Cerebellum (tissue), 4 donors: ENCODE measurements at places on chromosomes 16 and 17.

- no peak for DNase-seq
Observed at GRCh38 chr16:11361701-11362451, 16.6 kb downstream of the RMI2 start.

DNA sequence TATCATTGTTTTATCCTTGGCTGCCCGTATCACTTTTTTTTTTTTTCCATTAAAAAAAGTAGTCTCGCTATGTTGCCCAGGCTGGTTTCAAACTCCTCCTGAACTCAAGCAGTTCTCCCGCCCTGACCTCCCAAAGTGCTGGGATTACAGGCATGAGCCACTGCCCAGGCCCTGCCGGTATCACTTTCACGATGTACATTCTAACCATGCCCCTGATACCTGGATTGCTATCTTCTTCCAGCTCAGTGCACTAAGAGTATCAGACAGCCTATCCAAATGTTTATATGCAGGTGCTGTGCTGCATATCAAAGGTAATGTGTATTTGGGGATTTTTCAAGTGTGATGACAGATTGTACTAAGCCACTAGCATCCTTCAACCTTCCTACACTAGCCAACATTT lies 14.2 kb downstream of the MOSMO start:
- no peak for DNase-seq

GRCh38 chr16:31107465-31107867 lies 720 bp upstream of the BCKDK start:
- no peak for DNase-seq

GRCh38 chr17:70318051-70318450 lies 148.7 kb downstream of the KCNJ2 start:
- no peak for DNase-seq

DNA sequence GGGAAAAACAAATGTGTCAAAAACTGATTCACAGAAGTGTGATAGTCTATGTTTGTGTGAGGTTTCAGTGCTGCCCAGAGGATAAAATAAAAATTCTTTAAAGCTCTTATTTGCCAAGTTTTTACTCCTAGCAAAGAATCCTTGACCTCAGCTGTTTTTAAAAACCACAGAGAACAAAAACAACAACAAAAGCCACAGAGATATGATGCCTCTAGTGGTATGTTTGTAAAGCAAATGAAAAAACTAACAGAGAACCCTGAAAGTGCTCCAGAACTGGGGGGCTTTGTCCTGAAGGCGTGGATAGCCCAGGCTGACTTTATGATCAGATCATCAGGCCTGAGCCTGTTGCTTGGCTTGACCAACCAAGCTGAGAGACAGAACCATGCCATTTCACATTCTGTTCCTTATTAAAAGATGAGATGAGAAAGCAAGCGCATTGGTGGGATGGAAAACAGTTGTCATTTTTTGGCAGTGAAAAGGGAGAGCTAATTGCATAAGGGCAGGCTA lies 411.0 kb downstream of the CPPED1 start:
- DNase-seq: no peak

DNA sequence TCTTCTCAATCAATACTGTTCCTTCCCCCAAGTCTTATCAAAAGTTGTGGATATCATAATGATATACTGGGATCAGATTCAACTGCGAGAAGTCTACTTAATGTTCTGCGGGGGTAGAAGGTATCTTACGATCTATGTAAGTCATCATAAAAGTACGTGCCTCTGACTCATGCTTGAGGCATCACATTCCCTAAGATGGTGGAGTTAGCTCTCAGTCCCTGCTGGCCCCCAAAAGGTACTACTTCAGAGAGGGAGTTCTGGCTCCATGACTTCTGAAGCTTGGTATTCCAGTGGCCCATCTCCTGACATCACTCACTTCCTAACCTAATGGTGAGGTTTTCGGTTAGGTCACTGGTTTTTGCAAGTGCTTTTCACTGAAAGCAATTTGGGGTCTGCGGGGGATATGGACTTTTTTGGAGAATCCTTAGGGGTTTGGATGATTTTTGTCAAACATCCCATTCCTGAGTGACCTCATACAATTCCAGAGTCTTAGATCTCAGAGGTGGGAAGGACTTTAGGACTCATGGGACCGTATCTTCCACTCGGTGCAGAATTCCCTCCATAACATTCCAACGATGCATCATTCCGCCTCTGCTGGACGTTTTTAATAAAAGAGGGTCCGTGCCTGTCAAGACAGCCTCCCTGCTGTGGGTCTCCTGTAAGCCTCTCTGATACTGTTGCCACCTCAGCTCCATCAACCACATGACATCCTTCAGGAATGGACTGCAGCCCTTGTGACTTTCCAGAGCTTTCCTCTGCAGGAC lies 74.3 kb downstream of the DYNLRB2 start:
- no peak for DNase-seq

GRCh38 chr17:29723278-29724047 lies 100.8 kb upstream of the CORO6 start:
- DNase-seq: no peak

DNA sequence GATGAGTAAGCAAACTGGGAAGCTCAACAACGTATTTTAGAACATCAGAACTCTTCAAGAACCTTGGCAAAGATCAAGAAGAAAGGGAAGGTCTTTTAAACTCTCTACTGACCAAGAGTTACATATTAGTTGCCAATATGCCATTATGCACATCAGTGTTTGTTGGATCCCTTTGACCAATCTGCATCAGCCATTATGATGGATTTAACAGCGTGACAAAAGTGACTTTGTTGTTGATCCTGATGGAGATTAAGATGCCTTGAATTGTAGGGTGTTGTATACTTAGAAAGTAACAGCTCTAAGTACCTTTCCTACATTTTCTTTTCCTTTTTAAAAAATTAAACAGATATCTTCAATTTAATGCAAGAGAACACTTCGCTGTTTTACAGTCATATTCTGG lies 108.5 kb downstream of the CA4 start:
- no peak for DNase-seq

DNA sequence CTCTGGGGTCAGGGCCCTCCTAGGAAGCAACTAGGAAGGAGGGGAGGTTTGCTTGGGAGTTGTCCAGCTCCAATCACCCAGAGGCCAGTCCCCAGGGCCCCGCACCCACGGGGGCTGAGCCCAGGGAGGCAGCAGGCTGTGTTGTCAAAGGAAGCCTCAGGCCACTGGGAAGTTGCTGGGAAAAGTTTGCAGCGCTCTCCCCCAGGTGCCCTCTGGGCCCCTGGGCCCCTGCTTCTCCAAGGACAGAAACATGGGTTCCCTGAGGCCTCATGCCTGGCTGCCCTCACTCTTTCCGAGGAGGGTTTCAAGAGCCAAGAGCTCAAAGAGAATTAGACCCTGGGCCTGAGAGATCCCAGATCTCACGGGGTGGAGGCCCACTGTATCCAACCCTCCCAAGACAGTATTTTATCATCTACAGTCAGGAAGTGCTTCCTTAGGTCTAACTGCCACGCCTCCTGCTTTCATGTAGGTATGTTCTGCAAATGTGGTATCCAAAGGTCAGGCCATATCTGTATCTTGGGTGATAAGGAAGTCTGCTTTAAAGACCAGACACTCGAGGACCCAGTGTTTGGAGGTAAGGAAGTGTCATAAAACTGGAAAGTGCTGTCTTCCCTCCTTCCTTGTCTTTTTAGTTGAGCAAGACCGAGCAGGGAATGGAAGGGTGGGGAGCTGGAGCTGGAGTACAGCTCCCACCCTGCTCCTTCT lies 44.2 kb upstream of the ZNF423 start:
- no peak for DNase-seq

- DNase-seq: no peak
Observed at GRCh38 chr17:59848778-59849177, 44.0 kb downstream of the TUBD1 start.

DNA sequence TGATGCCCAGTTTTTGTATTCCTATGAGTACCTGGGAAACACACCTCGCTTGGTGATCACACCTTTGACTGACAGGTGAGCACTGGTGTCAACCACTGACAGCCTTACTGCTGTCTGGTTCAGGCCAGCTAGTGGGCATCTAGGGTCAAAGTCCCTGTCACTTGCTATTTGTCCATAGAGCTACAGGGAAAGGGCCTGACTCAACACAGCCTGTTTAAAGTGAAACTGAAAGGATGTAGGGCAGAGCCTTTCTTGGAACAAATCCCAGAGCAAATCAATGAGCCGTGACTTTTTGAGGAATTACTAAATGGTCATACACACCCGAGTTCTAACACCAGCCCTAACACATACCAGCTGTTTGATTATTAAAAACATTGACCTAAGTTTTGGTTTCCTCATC lies 106.8 kb downstream of the DNAH9 start:
- DNase-seq: no peak

- peak; percentile 34 for DNase-seq
Observed at GRCh38 chr17:80146121-80147034, 550 bp downstream of the EIF4A3 start.

DNA sequence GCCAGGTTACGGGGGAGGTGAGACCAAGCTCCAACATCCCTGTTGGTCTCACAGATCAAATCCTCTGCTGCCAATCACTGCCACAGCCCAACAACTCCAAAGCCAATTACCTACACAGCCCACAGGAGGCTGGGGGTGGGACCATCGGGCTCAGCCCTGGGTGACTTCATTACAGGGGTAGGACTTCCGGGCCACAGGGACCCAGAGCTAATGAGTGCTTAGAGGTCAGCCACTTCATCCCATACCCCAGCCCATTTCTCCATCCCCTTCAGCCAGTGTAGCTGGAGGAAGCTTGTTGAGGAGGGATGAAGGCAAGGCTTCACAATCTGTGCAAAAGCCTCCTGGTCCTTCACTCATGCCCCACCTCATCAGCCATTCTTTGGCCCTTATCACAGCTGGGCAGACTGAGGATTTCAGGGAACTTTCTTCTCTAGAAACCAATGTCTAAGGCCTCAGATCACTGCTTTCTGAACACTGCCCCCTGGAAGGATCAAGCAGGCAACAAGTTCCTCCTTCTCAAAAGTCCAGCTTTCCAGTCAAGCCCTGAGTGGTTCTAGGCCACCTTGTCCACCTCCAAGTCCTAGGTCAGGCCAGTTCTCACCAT lies 5.8 kb downstream of the FOXN1 start:
- no peak for DNase-seq

- DNase-seq: no peak
Observed at GRCh38 chr17:80716986-80717719, 172.5 kb downstream of the RPTOR start.

DNA sequence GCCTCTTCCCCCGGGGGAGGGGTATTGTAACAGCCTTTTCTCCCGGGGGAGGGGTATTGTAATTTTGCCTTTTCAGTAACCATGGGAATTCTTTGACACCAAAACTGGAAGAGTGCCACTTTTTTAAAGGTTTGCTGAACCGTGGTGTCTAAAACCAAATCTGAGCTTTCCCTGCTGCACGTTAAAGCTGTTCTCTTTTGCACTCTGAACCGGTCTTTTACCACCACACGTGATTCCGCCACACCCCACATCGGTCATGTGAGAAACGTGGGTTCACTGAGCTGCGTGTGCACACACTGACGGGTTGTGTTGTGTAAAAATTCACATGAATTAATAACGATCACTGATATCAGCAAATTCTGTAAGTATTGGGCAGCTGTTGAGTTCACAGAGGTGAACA lies 9.2 kb upstream of the ACSF3 start:
- DNase-seq: no peak

- no peak for DNase-seq
Observed at GRCh38 chr17:19348081-19348650, 14.4 kb downstream of the B9D1 start.

GRCh38 chr17:1077986-1078711 lies 81.2 kb downstream of the TIMM22 start:
- DNase-seq: no peak

DNA sequence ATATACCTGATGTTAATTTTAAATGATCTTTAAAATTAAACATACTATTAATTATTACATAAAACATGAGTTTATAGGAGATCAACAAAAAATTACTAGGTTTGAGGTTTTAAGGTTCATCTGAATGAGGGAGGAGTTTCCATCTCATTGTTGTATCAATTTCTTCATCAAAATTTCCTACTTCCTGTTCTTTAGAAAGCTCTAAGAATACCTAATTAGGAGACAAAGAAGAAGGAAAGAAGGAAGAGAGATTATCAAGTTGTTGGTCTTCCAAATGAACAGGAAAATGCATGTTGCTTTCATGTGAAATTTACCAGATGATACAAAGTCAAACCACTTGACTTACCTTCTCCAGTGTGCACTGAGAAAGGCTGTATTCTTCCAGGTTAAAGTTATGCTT lies 18.1 kb upstream of the ABCA9 start:
- DNase-seq: no peak

DNA sequence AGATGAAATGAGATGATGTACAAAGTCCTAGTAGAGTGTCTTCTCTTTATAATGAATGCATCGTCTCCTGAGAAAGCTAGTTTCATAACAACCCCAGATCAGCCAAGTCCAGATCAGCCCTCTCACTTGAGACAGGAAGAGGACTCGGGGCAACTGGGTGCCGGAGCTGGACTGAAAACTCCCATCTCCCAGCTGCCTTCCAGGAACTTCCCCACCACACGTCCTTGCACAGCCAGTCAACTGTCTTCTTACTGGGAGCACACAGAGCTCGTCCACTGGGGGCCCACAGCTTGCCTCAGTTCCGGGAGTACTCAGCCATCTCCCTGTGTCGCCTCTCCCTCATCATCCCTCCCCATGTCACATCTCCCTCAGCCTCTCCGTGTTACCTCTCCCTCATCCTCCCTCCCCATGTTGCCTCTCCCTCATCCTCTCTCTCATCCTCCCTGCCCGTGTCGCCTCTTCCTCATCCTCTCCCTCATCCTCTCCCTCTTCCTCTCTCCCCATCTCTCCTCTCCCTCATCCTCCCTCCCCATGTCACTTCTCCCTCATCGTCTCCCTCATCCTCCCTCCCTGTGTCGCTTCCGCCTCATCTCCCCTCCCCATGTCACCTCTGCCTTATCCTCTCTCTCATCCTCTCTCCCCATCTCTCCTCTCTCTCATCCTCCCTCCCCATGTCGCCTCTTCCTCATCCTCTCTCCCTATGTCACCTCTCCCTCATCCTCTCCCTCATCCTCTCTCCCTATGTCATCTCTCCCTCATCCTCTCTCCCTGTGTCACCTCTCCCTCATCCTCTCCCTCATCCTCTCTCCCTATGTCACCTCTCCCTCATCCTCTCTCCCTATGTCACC lies 22.4 kb upstream of the KCNH6 start:
- DNase-seq: no peak

GRCh38 chr17:77914385-77915254 lies 43.9 kb upstream of the TNRC6C start:
- DNase-seq: no peak

DNA sequence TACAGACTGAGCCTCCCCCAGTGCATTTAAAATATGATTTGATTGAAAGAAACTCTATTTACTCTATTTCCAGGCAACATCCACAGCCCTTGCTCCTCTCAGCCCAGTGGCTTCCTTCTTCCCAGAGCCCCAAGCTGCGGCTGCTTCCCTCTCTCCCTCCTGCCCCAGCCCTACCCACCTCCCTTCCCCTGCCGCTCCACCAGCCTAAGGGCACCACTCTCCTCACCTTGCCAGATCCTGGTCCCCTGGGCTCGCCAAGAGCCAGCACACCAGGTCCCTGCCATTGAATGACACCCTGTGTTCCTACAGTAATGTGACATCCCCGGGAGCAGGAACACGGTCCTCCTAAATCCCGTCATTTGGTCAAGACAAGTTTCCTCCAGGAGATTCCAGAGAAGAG lies 236.0 kb downstream of the RBFOX3 start:
- no peak for DNase-seq
